Stimulated activated CD4-positive, alpha-beta T cell treated with anti-CD3 and anti-CD28 coated beads, TNF-alpha, amount 100 ng/mL, for 24 hours (primary cell): ENCODE measurements at places on chromosomes 13 and 19.

- DNase-seq: no peak
Measured at GRCh38 chr13:94309997-94310855, 169.3 kb downstream of the DCT start.

DNA sequence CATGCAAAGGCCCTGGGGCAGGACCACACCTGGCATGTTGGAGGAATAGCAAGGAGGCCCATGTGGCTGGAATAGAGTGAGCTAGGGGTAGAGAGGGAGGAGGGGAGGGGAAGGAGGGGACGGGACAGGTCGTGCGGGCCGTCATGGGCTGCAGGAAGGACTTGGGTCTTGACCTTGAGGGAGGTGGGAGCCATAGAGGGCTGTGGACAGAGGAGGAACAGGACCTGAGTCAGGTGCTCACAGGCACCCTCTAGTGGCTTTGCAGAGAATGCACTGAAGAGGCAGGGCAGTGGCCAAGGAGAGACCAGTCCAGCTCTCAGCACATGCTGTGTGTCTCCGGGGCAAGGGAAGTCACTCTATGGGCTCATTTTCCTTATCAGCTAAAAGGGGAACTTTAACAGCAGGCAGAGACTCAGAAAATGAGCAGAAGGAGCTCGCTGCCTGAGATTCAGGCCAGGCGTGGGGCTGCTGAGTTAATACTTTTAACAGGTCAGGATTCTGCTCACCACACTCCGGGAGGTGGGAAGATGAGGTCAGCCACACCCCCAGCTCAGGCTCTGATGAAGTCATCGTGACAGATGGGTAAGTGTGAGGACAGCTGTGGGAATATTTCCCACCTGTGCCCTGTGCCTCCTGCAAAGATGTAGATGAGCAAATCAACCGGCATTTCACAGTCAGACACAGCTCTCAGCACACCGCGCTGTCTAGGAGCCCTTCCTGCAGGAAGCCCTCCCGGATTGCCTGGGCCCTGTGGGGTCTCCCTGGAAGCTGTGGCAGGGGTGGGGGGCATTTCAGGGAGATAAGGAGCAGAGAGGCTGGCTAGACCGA, 6.0 kb upstream of the TNFAIP8L1 start:
- no peak for DNase-seq

DNA sequence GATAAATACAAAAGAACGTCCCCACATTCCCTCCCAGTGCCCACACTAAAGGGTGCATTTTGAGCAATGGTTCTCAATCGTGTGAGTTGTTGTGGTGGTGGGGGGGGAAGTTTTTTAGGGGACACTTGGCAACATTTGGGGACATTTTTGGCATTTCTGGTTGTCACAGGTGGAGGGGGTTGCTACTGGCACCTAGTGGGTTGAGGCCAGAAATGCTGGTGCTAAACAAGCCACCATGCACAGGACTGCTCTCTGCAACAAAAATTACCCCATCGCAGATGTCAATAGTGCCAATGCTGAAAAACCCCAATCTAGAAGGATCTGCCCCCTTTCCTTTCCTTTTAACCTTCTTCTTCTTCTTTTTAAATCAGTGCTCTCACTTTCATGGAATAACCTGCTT, 453.3 kb downstream of the TSHZ3 start:
- no peak for DNase-seq

DNA sequence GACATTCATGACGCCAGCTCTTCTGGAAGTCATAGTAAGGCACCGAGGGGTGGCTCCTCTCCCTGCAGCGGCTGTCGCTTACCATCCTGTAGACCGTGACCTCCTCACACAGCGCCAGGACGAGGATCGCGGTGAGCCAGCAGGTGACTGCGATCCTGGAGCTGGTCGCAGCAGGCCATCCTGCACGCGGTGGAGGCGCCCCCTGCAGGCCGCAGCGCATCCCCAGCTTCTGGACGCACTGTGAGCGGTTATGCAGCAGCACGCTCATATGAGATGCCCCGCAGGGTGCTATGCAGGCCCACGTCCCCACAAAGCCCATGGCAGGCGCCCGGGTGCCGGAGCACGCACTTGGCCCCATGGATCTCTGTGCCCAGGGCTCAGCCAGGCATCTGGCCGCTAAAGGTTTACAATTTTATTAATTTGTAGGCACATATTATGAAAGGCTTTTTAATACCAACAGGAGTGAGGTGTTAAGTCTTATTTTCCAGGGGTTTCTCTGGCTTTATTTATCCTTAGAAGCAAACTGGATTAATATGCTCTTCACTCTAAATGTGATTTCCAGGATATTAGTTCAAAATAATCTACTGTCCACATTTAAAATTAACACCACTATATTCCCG, 35.6 kb upstream of the PSPC1 start:
- no peak for DNase-seq

DNA sequence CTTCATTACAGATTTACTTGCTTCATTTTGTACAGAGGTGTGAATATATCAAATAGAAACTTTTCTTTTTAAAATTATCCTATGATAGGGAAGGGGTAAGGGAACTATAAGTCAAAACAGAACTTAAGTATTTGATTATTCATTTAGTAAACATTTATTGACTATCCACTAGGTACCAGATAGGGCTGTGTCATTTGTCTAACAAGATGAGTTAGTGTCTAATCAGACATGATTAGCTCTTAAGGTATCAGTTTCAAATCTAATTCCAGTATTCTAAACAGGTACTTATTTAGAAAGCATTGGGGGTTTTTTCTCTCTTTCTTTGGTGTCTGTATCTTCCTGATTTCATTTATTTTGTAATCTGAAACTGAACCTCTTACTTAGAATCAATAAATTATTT, 32.2 kb downstream of the CDADC1 start:
- no peak for DNase-seq

DNA sequence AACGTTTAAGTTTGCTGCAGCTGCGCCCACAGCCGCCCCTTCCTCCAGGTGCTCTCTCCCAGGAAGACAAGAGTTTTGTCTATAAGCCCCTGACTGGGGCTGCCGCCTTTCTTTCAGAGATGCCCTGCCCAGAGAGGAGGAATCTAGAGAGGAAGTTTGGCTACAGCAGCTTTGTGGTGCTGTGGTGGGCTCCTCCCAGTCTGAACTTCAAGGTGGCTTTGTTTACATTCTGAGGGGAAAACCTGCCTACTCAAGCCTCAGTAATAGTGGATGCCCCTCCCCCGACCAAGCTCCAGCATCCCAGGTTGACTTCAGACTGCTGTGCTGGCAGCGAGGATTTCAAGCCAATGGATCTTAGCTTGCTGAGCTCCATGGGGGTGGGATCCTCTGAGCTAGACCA, 6.4 kb upstream of the ERICH6B start:
- no peak for DNase-seq

DNA sequence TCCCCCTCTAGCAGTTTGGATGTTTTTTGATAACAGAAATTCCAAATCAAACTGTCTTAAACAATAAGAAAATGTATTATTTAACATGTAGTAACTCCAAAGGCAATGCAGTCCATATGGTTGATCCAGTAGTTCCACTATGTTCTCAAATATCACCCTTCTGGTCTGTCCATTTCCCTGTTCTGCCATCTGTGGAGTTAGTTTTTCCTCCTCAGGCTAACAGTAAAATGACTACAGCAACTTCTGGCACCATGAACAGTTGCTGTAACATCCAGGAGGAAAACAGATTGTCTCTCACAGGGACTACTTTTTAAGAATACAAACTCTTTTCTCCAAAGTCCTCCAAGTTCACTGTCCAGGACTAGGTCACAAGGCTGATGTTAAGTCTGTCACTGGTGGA, 455.4 kb downstream of the FGF14 start:
- no peak for DNase-seq

DNA sequence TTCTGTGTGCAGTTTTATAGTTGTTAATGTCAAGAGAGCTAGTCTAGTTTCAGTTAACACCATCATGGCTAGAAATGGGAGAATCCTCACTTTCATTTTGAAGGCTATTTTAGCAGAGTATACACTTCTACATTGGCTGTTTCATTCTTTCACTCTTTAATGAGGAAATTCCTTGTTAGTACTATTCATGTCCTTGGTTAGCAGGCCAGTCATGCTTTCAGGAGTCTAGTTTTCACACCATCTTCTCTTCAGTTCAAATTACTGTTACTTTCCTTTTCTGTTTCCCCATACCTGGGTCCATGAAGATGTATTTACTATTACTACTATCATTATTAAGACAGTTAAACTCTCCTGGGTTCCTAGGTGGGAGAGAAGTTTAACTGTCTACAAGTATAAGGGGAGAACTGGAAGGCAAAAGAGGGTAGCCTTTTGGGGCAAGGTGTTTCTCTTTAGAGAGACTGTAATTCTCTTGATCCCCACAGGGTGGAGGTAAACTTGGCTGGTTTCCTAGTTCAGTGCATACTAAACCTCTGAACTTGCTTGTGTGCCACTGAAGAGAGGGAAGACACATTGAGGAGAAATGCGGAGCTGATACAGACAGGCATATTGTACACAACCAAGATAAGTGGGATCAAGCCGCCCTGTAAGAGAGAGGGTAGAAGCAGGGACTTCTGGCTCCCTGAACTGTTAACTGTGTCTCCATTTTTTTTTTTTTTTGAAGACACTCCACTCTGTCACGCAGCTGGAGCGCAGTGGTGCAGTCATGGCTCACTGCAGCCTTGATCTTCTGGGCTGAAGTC, 41.3 kb upstream of the IGFL4 start:
- no peak for DNase-seq

GRCh38 chr19:8821748-8822241, 10.3 kb downstream of the ZNF558 start:
- no peak for DNase-seq

DNA sequence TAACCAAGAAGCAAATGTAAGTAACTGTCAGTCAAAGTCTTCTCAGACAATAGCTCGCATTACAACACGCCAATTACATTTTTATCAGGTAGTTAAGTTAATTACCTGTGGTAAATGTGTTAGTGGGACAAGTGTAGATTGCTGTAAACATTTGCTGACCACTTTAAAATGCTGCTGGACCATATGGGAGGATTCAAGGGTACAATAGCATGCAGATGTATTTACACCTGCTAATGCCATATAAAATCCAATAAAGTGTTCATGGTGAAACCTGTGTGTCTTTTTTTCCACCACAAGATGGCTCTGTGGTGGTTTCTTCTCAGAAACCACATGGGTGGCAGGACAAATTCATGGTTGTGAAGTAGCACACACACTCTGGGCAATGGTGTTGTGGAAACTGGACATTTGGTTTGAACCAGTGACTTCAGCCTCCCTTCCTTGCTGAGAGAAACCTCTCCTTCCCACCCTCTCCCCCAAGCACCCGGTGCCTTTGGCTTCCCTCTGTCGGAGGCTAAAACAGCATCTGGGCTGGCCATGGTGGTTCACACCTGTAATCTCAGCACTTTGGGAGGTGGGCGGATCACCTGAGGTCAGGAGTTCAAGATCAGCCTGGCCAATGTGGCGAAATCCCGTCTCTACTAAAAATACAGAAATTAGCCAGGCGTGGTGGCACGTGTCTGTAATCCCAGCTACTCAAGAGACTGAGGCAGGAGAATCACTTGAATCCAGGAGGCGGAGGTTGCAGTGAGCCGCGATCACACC, 18.1 kb upstream of the GTF3A start:
- DNase-seq: no peak

DNA sequence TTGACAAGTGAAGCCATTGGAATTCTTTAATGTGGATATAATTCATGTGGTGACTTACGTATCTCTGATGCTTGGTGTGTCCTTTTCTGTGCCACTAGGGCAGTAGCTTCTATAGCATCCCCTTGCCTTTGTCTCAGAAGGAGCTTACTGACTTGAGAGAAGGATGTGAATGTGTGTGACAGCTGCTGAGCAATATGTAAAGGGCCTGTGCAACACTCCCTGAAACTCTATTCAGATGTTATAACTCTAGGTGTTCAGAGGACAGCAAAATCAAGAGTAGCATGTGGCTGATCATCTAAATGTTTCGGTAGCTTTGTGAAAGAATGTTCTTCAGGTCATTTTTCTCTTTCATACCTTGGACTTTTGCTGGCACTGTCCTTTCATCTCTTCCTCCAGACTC, 189.5 kb downstream of the LMO7 start:
- no peak for DNase-seq

DNA sequence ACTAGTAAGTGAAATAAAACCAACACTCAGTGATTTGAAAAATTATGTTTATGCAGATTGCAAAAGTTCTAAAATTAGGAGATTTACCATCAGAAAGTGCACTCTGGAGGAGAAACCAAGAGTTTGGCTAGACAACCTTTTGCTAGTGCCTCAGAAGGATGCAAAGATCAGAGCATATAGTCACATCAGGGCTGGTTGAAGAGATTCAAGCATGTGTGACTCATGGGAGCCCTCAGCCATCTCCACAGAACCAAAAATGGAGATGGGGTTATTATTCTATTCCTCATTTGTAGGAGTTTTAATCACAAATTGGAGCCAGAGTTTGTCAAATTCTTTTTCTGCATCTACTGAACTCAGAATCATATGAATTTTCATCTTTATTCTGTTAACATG, 32.9 kb upstream of the OXGR1 start:
- DNase-seq: no peak

DNA sequence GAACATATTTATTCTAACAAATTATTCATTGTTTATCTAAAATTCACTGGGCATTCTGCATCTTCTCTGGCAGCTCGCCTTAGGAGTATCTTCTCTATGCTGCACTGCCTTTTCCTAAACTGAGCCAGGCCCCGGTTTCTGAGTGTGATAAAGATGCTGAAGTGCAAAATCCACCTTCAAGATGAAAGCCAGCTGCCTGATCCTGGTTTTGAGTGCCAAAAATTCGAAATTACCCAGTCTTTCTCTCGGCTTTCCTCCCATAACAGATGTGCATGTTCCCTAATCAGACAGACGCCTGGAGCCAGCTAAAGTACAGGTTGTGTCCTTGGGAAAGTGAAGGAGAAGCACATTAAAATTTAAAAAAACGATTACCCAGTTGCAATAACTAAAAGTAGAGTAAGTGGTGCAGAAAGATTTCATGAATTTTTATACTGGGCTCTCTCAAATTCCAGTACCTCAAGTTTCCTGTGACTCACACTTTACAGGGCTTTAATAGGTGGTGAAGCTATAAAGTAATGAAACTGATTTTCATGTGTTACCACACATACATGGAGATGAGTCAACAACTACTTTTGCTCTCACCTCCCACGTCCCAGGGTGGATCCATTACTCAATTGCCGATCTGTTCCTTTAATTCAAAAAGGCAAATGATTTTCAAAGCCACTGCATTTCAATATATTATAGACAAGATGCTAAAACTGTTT, 65.0 kb upstream of the GTF2F2 start:
- DNase-seq: peak; percentile 62

GRCh38 chr19:8361921-8362793, 1.8 kb upstream of the ANGPTL4 start:
- DNase-seq: no peak

DNA sequence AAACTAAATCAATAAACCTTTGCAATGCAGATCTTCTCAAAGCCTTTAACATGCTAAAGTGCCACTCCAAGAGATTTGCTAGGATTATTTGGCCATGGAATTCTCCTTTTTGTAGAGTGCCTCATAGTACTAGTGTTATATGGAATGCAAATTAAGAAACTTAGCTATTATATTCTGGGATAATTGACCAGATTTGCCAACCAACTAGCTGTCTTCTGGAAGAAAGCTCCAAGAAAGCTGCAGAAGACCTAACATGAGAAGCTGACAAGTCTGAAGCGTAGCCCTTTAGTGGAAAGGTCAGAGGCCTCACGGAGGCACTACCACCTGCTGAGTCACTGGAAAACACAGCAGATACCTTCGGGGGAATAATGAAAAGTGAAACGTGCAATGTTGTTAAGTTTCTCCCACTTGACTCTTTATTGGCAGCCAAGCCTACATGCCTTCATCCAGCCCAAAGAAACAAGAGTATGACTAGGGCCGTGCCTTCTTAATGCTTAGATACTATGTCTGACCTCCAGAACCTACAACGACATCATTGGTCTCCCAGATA, 29.8 kb upstream of the KATNAL1 start:
- DNase-seq: no peak
